Peyer's patch (tissue), 4 donors: ENCODE measurements at places on chromosomes 5 and 9. TPM values are rescaled to one million over a fixed set of nuclear protein-coding genes. Genes with fewer than 3 reads are reported as not detected.

GRCh38 chr9:16628413-16628812, 242.1 kb downstream of the BNC2 start:
- DNase-seq: no peak

DNA sequence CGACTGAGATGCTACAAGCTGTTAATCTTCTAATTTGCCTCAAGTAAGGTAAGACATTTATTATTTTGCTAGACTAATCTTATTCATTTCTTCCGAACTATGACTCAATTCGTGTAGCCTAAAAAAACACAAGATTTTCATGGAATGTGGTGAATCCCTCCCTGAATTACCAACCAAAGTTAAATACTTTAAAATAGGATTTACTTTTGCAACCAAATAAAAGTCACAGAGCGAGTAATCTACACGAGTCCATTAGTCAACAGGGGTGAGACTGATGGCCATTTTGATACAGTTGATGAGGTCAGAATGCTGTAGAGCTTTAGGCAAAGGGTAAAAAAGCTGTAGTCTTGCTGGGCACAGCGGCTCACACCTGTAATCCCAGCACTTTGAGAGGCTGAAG, 13.1 kb upstream of the BNC2 start:
- no peak for DNase-seq

DNA sequence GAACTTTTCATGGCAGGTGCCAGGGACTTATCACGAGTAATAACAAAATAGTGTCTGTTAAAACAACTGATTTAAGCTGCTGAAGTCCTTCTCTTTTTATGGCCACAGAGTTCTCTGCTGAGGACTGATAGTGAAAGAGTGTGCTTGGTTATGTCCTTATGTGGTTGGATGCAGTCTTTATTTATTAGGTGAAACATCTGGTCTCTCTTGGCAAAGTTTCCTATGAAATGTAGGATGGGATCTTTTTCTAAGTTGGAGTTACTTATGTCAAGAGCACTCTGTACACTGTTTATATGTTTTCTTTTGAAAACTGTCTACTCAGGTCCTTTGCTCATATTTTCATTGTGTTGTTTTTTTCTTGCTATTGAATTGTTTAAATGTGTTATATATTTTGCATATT, 1816.1 kb upstream of the C9orf72 start:
- no peak for DNase-seq

Gene PCDHB12
- 0.80 TPM for total RNA-seq

DNA sequence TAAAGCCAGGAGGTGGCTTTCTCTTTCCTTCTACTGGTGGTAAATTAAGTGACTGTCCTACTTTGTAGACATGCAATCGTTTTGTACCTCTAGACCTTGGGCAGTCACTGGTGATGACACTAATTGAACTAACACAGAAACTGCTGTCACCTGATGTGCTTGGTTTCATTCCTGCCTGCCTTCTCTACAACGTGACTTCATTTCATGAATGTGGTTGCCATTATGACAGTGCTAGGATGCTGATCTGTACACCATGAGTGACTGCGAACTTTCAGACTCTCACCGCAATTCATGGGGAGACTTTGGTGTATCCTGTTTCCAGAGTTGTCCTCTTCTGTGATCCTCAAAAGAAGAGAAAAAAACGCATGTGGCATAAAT, 47.5 kb downstream of the UBE2QL1 start:
- no peak for DNase-seq

Gene GADD45G
- 10.5 TPM for total RNA-seq

GRCh38 chr9:27385606-27386322, 88.8 kb upstream of the EQTN start:
- DNase-seq: no peak

Gene CTXN3
- total RNA-seq: not detected
